Activated T-helper 2 cell treated with anti-CD3 and anti-CD28 coated beads, Interferon-gamma antibody, Interleukin-2, Interleukin-4, amounts not matched to agents 10 μg/mL and 5 μg/mL and 100 μg/mL, durations not matched to agents 14 hours and 24 hours and 36 hours (primary cell): ENCODE measurements at places on chromosomes 16 and 17. TPM values are rescaled to one million over a fixed set of nuclear protein-coding genes. Genes with fewer than 3 reads are reported as not detected.

- no peak overlapping the region for H3K4me3 ChIP-seq
- DNase-seq: no peak
- no peak overlapping the region for H3K27ac ChIP-seq
- no peaks in the 10 kb centered on the region for H3K36me3 ChIP-seq
Observed at GRCh38 chr16:12204601-12205000, 228.1 kb downstream of the SNX29 start.

The G6PC1 gene
- total RNA-seq: not detected in 2 replicates

DNA sequence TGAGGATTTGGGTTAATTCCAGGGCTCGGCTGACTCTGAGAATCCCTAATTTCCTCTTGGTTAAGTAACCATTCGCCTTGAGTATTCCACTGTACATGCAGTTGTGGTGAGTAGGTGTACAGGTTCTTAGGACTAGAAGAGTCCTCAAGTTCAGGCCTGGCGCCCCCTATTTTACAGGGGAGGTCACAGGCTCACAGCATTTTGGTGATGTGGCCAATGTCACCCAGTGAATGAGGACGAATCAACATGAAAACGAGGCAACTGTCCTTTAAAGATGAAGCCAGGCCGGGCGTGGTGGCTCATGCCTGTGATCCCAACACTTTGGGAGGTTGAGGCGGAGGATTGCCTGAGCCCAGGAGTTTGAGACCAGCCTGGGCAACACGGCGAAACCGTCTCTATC lies 55.4 kb downstream of the ABCC6 start:
- H3K27me3 ChIP-seq: no peaks in the 10 kb centered on the region
- H3K27ac ChIP-seq: no peak overlapping the region
- DNase-seq: no peak
- no peaks in the 10 kb centered on the region for H3K36me3 ChIP-seq

DNA sequence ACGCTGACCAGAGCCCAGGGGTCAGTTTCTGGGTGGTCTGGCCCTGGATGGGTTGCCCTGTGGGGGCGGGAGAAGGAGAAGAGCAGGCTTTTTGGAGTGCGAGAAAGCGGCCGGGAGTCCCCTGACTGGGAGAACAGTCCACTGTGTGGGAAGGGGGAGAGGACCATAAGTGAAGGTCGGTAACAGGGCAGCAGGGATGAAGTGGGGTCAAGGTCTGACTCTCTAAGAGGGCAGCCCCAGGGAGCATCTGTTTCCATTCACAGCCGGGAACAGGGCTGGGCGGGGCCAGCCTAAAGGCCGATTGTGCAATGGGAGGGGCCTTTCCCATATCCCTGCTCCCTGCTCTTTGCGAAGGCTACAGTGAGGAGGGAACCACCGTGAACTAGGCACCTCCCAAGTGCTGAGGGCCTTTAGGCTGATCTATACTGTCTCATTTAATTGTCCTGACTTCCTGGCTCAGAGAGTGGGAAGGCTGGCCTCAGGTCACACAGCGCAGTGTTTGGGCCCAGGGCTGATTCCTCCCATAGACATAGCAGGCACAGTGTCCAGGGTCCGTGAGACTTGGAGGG lies 10.4 kb upstream of the WFDC1 start:
- H3K4me1 ChIP-seq: no peaks in the 10 kb centered on the region
- H3K27ac ChIP-seq: no peak overlapping the region
- DNase-seq: no peak
- H3K36me3 ChIP-seq: no peaks in the 10 kb centered on the region
- peaks cover 7% of the 10 kb centered on the region for H3K27me3 ChIP-seq

GRCh38 chr16:8585857-8586256 lies 4.5 kb downstream of the TMEM114 start:
- no peak overlapping the region for H3K27ac ChIP-seq
- peaks cover 25% of the 10 kb centered on the region for H3K27me3 ChIP-seq
- DNase-seq: no peak
- H3K36me3 ChIP-seq: no peaks in the 10 kb centered on the region
- H3K4me1 ChIP-seq: peaks cover 3% of the 10 kb centered on the region

DNA sequence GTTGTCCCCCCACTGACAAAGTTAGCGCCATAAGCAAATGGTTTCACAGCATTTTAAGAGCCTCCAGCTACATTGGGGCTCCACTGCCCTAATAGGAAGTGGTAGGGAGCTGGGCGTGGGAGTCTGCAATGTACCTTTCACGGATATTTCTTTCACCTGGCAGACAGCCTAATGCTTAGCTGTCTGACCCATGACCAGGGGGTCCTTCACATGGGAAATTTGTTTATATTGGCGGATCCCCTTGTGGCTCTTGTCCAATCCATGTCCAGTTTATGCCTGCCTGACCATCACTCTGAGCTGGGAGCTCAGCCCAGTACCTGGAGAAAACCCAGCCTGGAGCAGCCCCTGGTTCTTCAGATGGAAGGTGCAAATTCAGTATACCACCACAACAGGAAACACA lies 145.0 kb downstream of the ZNF18 start:
- no peak overlapping the region for H3K4me3 ChIP-seq
- H3K36me3 ChIP-seq: no peaks in the 10 kb centered on the region
- DNase-seq: no peak
- H3K4me1 ChIP-seq: no peaks in the 10 kb centered on the region
